CD4-positive, alpha-beta T cell (primary cell): ENCODE measurements at places on chromosomes 13 and 19.

- DNase-seq: no peak
Measured at GRCh38 chr19:15259907-15260306, 27.7 kb upstream of the EPHX3 start.

DNA sequence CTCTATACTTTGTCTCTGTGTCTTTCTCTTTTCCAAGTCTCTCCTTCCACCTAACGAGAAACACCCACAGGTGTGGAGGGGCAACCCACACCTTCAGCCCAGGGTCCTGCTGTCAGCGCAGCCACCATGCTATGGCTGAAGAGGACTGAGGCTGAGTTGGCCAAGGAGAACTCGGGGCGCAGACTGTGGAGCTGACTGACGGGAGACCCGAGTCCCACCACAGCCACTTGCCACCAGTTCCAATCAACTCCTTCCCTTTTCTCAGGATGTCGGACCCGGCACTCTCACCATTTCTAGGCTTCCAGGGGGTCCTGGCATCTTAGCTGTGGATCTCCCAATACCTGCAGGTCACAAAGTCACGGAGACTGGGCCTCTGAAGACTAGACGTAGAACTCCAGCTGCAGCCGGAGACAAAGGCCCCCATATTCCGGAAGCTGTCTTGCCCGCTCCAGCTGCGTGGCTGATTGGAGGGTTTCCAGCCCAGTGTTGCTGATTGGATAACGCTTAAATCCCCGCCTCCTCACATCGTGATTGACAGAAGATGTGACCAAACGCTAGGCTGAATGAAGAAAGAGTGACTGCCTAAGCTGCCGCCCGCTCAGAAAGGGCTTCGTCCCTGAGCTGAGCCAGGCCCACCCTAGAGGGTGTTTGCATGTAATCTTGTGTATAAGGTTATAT, 63.6 kb downstream of the ZNF429 start:
- DNase-seq: peak; percentile 55

- no peak for DNase-seq
Measured at GRCh38 chr13:99617474-99618255, 116.4 kb downstream of the TM9SF2 start.

GRCh38 chr13:93955904-93956303, 523.6 kb downstream of the DCT start:
- DNase-seq: no peak

GRCh38 chr13:93635616-93636032, 409.0 kb downstream of the GPC6 start:
- no peak for DNase-seq

- no peak for DNase-seq
Measured at GRCh38 chr13:80586356-80586755, 245.4 kb upstream of the SPRY2 start.

DNA sequence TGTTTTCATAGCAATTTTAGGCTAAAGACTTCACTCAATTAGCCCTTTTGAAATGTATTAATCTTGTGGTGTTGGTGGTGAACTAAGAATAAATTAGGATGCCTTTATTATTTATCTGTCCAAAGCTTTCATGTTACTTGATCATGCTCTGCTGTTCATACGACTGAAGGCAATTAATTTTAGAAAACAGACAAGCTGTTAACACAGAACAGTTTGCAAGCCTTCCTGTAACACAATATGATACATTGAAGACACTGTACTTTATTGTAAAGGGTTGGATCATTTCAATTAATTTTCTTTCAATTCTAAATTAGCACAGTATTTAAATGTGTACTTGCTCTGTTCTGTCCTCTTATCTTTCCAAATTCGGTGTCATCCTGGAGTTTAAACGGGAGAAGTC, 794.3 kb upstream of the MIR17HG start:
- no peak for DNase-seq
